ENCODE measurements at places on chromosomes 2 and 18. TPM values are rescaled to one million over a fixed set of nuclear protein-coding genes. Genes with fewer than 3 reads are reported as not detected.

GRCh38 chr2:156589381-156590079, 153.4 kb downstream of the GPD2 start:
- no peak for DNase-seq

DNA sequence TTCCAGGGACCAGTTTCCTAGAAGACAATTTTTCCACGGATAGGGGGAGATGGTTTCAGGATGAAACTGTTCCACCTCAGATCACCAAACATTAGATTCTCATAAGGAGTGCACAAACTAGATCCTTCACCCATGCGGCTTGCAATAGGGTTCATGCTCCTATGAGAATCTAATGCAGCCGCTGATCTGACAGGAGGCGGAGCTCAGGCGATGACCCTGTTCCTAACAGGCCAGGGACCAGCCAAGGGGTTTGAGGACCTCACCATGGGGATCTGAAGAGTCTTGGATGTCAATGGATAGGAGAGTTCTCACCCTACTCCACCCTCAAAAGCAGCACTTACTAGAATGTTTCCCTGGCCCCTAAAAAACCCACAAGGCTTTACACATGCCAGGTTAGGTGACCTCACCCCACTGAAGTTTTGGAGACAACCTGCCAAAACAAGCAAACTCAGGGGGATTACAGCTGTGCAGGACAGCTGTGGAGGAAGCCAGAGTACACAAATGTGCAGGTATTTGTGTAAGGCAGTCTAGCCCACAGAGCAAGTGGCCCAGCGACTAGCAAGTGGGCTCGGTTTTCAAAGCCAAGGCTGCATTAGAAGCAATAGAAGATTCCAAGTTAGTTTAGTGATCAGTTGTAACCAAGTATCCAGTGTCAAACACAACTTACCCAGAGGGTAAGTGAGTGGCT, 3.9 kb downstream of the EVA1A start:
- DNase-seq, result no peak

DNA sequence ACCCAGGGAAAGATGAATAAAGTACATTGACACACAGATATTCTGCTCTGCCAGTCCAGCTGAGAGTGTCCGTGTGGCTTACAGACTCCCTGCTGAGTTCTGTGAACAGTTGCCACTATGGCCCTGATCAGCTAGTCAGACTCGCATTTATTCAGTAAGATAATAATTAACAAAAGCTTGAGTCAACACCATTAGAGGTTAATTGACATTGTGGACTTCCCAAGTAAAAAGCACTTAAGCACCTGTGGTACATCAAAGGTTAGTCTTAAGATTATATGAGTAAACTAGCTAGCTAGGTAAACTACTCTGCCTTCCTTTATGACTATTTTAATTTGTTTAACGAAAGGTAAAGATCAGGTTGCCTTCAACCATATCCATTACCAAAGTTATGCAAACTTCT, 33.7 kb downstream of the ANKRD30B start:
- no peak for DNase-seq

DNA sequence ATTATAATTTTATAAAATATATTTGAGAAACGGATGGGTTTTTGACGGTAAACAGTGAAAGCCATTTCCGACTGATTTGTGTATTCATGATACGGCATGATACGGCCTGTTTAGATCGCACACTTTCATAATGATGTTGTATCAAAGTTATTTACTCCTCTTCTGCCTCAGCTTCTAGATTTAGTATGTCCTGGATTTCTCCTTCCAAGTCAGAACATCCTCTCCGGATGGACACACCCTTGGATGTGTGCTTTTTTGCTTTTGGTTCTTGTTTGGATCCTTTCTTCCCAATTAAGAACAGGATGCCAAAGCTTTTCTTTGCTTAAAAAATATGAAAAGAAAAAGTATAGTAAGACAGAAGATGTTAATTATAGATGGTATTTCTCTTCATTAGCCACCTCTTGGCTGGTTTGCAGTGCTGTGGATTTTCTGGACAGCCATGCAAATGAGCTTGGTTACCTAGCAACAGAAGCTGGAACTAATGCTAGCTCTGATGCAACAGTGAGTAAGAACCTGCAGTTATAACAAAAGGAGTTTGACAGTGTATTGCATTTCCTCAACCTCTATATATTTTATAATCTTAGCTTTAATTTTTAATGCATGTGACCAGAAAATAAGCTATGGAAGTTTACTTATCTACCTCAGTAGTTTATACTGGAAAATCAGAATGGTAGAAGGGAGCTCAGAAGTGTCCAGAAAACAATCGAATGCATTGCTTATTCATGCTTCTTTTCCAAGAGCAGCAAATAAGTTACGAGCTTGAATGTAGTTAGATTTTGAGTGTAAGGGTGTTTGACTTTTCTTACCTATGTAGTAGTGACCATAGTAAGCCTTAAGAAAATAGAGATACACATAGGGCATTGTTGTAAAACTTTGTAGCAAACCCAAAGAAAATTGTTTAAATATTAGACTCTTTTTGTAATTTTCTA, 27.9 kb downstream of the RMND5A start:
- no peak for DNase-seq

- no peak for DNase-seq
Observed at GRCh38 chr18:13180614-13181375, 37.8 kb upstream of the LDLRAD4 start.

GRCh38 chr2:144241801-144242200, 278.1 kb downstream of the ZEB2 start:
- no peak for DNase-seq

Gene TUBA3E
- not detected for total RNA-seq

- DNase-seq, result no peak
Observed at GRCh38 chr18:58235001-58235436, 191.0 kb downstream of the NEDD4L start.

Gene GKN1
- not detected for total RNA-seq

Gene SP5
- 1.9 TPM for total RNA-seq

- no peak for DNase-seq
Observed at GRCh38 chr2:85165088-85165690, 32.0 kb downstream of the TCF7L1 start.

Gene CFAP221
- 33.9 TPM for total RNA-seq

Gene CD8B2
- 0.21 TPM for total RNA-seq

Gene SCN7A
- total RNA-seq, result 69.0 TPM

- no peak for DNase-seq
Observed at GRCh38 chr2:36511858-36512603, 85.9 kb downstream of the FEZ2 start.

GRCh38 chr2:106073678-106074406, 120.3 kb downstream of the UXS1 start:
- DNase-seq, result no peak

DNA sequence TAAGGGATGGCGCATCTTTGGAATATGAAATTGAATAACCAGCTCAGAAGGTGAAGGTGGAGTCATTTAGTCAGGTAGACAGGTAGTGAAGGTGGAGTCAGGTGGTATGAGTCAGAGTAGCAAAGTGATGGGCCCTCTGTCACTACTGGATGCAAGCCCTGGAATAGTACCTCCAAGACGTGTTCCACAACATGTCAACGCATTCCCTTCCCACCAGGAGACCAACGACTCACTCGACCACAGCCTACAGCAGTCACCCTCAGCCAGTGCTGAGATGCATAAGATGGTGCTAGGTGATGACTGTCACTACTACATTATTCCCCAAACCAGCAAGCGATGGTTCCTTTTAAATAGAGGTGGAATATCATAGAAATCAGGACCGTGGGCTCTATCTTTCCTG, 6.8 kb downstream of the CPLX4 start:
- DNase-seq, result no peak
